ENCODE measurements at places on chromosomes 7 and 10. TPM values are rescaled to one million over a fixed set of nuclear protein-coding genes. Genes with fewer than 3 reads are reported as not detected.

Gene NEURL1
- total RNA-seq = 1.6 TPM

Gene TLX1
- total RNA-seq = not detected

Gene KIAA1217
- total RNA-seq = 0.43 TPM

Gene HMX2
- not detected for total RNA-seq

Gene MYO1G
- total RNA-seq = under 0.01 TPM

Gene CRCP
- total RNA-seq = 27.9 TPM

All from smooth muscle cell of bladder (primary cell).